ENCODE measurements at places on chromosomes 1 and 21. TPM values are rescaled to one million over a fixed set of nuclear protein-coding genes. Genes with fewer than 3 reads are reported as not detected.

The SLC1A7 gene
- total RNA-seq = under 0.01 TPM

The FCRL1 gene
- not detected for total RNA-seq

The NPL gene
- total RNA-seq = 3.5 TPM

The SELENBP1 gene
- total RNA-seq = 23.3 TPM

The ITLN2 gene
- not detected for total RNA-seq

The SYCP1 gene
- total RNA-seq = not detected

The ATP1A4 gene
- total RNA-seq = not detected

The DNM3 gene
- total RNA-seq = 1.9 TPM

The XCL2 gene
- total RNA-seq = not detected

The ZNF593OS gene
- total RNA-seq = 0.32 TPM

DNA sequence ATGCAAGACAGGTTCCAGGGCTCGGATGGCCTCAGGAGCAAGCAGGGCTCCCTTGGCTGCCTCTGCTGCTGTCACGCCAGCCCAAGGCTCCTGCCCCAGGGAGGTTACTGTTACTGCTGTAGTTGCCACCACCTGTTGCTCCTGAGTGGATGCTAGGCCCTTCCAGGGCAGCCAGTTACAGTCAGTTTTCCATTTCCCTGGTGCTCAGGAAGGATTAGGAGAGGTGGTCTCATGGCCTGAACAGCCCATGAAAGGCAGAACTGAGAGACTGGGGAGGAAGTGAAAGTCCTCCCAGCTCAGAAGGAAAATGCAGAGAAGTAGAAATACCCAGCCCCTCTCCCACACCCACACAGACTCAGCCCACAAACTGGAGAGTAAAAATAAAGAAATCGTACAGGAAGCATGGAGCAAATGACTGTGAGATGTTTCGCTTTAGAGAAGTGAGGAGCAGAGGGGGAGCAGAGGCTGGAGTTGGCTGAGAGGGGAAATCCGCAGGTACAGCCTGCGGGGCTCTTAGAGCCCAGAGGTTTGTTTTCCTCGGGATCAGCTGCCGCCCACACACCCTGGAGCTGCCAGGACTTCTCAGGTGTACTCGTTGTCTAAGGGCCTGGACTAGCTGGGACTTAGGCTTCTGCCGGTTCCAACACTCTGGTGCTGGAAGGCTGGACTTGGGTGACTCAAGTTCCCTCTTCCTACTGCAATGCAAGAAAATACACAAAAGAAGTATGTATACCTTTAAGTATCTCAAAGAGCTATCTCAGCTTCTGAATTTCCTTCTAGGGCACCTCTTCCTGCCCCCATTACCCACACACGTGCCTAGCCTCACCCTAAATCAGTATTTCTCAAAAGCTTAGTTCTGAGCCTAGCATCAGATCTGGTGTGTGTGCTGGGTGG, 2.3 kb downstream of the IL6R start:
- no peak for DNase-seq

DNA sequence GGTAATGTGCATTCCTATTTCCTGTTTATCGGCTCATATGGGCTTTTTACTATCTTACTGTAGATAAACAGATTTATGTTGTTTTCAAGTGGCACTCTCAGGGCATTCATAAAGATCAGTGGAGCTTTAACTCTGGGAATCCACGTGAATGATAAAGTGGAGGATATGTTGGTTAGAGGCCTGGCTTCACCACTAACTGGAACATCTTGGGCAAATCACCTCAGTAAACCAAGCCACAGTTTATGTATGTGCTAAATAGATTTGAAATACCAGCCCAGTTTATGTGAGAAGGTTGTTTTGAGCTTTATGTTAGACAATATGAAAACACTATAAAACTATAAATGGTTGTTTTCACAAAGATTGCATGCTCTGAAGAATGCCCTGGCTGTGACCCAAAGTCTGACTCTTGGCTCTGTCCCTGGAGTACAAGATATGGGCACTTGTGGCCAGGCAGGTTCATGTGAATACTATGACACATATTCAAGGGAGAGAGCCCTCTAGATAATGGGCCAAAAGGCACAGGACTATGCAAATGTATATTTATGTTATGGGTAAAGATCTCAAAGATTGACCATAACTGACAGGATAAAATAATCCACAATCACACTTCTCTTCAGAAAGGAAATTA, 36.7 kb downstream of the FAM163A start:
- peak; percentile 65 for DNase-seq

GRCh38 chr1:53766831-53767405, 28.0 kb upstream of the GLIS1 start:
- DNase-seq = peak; percentile 83

- DNase-seq = no peak
Measured at GRCh38 chr1:43992232-43992995, 1.0 kb downstream of the CCDC24 start.

DNA sequence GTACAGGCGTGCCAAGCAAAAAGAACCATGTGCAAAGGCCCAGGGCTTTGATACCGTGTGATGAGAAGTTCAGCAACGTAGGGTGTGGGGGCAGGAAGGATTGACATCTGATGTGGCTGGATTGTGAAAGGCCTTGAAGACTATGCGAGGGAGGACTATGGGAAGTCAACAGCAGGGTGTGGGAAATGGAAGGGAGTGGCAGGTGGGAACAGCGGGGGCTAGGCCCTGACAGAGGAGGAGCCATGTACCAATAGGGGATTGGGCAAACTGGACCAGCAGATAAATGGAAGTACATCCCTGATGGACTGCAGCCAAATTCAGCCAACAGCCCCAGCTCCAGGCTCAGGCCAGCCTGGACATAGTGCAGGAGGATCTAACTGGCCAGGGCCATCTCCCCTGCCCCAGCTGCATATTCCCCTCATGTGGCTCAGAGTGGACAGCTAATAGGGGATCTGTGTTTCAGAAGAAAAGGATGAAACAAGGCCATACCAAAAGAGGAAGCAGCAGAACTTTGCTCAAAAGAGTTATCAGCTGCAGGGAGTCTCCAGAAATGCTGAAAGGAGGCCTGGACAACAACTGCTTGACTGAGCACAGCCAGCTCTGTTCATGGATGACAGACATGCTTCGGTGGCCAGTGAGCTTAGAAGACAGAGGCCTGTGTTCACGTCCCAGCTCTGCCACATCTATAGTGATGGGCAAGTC, 140.2 kb upstream of the SGIP1 start:
- DNase-seq = no peak

DNA sequence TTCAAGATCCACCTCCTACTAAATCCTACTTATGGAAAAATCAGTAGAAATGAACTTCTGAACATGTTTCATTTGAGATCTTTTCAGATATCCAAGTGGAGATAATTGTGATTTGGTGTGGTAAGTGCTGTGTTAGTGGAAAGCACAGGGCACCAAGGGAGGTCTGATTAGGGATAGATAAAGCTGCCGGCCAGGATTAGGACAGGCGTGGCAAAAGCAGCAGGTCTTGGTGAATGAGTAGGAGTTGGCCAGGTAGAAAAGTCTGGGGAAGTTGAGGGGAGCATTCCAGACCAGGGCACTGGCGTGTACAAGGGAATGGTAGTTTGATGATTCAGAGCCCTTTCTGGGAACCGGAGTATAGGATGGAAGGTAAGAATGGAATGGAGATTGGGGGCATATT, 47.8 kb downstream of the AZIN2 start:
- DNase-seq = no peak

DNA sequence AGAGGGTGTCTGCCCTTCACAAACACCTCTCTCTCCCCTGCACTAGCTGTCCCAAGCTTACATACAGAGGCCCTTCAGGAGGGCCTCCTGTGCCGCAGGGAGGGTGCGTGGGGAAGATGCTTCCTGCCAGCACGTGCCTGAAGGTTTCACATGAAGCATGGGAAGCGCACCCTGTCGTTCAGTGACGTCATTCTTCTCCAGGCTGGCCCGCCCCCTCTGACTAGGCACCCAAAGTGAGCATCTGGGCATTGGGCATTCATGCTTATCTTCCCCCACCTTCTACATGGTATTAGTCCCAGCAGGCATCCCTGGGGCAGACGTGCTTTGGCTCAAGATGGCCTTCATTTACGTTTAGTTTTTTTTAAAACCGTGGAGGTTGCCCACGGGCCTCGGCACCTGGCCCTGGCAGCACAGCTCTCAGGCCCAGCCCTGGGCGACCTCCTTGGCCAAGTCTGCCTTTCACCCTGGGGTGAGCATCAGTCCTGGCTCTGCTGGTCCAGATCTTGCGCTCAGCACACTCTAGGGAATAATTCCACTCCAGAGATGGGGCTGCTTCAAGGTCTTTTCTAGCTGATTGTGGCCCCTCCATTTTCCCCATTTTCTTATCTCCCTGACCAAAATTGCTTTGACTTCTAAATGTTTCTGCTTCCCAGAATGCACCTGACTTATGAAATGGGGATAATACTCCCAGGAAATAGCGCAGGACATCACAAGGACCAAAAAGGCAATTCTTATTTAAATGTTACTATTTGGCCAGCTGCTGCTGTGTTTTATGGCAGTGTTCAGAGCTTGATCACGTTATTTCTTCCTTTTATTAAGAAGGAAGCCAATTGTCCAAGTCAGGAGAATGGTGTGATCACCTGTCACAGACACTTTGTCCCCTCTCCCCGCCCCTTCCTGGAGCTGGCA, 6.1 kb downstream of the NPPA start:
- no peak for DNase-seq

DNA sequence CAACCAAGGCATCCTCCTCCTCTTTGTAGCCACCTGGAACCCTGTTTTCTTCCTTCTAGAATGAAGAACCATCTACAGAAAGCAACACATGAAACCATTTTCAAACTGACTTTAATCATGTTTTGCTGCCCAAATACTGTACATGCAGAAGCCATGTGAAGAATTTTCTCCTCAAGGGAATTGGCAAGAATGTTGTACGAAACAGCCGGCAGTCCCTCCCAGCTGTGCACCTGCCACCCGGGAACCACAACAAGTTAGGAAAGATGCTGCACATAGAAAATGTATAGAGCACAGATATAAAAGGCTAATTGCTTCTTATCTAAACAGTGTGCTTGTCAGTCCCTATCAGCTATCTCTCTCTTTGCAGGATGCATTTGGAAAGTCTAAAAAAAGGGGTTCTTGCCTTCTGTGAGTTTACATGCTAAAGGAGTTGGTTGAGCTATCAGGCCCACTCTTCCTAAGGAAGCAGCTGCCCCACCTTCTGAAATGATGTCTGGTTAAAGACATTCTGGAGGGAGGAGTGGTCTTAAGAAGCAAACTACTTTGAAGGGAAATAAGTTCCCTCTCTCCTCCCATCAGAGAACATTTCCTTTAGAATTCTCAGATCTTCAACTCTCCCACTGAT, 44.8 kb downstream of the RIMS3 start:
- DNase-seq = no peak

DNA sequence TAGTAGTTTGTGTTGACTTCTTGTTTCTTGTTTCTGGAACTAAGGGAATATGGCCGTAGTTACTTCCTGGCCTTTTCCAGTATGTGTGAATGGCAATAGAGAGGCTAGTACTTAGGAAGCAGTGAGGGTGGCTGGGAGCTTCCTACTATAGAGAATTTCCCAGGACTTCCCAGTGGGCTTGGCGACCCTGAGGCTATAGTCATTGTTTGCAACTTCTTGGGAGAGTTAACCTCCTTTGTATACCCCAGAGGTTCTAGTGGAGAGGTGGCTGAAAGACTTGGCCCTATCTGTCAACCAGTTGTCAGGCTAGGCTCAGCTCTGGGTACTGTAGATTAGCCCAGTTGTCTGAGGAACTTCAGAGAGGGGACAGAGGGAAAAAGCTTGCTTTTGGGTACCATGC, 15.6 kb downstream of the RAD54L start:
- no peak for DNase-seq

DNA sequence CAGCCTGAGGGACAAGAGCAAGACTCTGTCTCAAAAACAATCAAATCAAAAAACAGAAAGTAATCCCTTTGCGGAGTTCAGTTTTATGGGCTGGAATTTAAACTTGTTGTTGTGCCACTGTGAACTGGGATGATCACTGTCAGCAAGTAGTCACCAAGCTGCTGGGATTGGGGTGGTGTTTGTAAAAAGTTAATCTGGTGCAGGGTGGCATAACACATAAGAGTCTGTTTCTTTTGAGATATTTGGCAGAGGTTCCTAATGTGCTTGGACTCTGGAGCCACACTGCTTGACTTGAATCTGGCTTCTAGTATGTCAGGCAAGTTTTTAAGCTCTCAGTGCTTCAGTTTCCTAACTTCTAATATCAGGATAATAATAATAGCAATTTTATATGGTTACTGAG, 6.6 kb downstream of the CLIC4 start:
- peak; percentile 32 for DNase-seq

DNA sequence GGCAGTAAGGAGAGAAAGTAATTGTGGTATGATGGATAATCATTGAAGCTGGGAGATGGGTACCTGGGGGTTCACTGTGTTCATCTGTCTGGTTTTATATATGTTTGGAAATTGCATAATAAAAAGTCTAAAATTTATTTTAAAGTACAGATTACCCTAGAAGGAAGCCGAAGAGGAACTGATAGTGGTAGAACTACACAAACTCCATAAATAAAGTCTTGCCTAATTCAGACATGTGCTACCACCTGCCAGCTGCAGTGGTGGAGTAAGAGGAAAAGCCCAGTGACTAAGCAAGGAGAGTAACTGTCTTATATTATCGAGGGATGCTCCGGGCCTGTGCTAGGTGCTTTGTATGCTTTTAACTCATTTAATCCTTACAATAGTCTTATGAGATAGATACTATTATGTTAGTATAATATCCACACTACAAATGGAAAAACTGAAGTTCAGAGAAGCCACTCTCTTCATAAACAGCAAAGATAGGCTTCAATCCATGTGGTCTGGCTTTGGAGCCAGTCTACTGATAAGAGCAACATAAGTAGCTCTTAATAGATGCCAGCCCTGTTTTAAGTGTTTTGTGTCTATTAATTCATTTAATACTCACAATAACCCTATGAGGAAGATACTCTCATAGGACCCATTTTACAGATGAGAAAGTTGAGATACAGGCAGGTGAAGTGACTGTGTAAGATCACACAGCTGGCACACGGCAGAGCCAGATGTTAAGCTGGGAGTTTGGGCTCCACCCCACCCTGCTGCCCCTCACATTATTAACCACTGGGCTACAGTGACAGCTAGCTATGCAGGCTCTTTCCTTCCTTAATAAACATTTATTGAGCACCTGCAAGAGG, 56.8 kb upstream of the HNRNPU start:
- peak; percentile 72 for DNase-seq

GRCh38 chr1:19029191-19030085, 73.0 kb upstream of the IFFO2 start:
- DNase-seq = peak; percentile 33

GRCh38 chr1:233237647-233238046, 57.9 kb downstream of the PCNX2 start:
- DNase-seq = no peak

DNA sequence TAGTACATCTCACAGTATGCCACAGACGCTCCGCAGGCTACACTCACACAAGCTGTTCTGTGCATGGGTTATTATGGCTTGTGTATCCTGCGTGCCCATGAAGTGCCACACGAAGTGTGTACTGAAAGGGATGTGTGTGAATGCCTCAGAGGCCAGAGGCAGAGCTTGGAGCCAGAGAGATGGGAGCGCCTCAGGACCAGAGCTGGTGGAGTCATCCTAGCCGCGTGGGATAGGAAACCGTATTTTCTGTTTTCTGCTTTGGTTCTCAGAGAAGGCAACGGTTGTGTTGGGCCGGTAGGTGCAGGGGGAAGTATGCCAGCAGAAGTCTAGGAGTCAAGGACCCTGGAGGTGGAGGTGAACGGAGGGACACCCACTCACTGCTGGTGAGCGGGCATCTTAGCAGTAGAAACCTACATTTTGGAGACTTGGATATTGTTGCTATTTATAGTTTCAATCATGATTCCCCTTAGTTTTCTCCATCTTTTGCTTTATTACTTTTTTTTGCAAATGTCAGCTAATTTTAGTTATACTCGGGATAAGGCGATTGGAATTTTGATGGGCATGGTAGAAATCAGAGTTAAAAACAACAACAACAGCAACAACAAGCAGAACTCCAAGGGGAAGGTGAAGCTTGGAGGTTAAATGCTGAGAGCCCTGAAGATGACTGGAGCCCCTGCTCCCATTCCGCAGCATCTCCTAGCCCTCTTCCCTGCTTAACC, 188.2 kb downstream of the DYRK1A start:
- DNase-seq = no peak
